ENCODE measurements at places on chromosomes 5 and 9.

DNA sequence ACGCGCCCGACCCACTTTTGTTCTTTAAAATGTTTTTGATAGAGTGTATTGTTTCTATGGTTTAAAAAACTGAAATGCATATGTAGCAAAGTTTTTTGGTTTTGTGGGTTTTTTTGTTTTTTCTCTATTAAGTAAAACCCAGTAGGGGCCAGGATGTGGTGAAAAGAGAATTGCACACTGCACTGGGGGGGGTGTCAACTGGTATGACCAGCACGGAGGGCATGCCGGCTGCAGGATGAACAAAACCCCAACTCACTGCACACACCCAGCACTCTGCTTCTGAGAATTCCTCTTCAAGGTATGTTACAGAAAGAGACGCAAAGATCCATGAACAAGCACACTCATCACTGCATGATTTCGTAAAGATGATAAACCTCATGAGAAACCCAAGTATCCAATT is 75.0 kb downstream of the STK10 start:
- peak; percentile 51 for DNase-seq

DNA sequence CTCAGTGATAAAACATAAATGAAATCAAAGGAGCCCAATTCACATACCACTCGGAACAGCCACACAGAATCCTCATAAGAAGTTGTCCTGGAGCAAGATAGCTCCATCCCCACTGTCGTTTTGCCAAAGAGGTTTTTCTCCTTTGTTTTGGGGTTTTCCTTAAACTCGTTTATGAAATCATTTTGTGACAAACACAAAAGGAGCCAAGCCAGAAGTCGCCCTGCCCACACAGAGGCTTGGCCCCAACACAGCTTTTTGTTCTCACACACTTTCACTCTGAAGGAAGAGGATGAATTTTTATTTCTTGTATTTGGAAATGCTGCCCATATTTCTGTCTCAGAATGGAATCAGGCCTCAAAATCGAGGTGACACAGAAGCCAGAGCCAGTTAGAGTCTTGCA is 113.4 kb downstream of the HSD17B3 start:
- no peak for DNase-seq

- no peak for DNase-seq
These were observed 169.5 kb downstream of the ZNF608 start for GRCh38 chr5:124576848-124577409.

DNA sequence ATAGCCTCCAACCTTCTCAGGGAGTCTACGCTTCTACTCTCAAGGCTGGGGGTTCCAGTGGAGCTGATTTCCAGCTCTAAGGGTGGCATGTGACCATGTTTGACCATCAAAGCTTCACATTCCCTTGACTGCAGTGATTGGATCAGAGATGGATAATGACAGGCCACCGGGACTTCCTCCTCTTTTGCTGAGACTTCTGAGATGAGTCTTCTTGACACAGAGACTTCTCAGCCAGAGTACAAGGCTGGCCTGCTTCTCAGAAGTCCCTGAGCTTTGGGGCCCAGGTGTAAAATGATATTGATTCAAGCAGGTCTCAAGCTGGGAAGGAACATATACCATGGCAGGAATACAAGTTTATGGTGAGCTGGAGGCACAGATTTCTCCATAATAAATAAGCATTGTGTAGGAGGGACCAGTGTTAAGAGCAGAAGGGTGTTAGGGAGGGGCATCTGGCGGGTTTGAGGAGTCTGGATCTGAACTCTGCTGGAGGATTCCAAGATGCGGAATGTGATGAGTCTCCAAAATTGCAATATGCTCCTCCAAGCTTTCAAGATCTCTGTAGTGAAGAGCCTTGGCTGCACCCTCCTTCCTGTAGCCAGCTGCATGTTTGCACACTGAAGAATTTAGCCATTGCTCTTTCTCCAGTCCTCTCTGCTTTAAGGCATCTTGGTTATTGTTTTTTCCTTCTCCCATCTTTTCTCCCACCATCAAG is 41.7 kb upstream of the HSD17B4 start:
- no peak for DNase-seq

- DNase-seq, result no peak
These were observed 89.5 kb downstream of the TLE1 start for GRCh38 chr9:81599837-81600236.

GRCh38 chr5:84304599-84304998 is 80.1 kb downstream of the EDIL3 start:
- DNase-seq, result no peak

DNA sequence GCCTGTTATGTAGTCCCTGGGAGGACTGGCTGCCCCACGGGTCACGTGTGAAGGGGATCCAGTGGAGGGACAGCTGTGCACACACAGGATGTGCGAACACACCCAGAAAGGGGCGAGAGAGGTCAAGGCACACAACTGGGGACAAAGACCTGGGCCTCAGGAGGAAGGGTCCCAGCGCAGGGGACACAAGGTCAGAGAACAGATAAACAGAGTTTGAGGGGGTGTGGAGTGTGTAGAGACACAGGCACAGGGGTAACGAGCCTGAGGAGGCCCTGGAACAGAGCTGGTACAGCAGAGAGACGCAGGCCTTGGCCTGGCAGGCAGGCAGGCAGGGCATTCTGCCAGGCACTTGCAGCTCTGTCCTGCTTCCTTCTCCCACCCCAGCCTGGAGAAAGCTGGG is 14.8 kb upstream of the PSMD5 start:
- no peak for DNase-seq

- no peak for DNase-seq
These were observed 124.9 kb upstream of the ICE1 start for GRCh38 chr5:5297432-5298067.

GRCh38 chr9:5825895-5826622 is 6.9 kb downstream of the ERMP1 start:
- no peak for DNase-seq

GRCh38 chr5:136030252-136030651 is 1.5 kb downstream of the TGFBI start:
- no peak for DNase-seq

DNA sequence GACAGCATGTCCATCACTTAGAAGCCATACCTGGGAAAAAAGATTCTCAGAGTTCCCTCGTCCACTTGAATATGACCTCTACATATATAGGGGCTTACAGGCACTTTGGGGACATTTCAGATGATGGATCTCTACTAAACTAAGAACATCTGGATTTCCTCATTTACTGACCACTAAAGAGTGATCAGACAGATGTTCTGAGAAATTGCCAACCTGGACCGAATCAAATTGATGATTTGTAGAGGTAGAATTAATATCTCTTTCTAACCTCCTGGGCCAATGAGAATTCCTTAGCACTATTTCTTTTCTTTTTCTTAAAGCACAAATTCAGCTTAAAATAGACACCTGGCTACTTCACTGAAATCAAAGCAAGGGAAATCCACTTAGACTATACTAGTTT is 422.7 kb downstream of the MTRR start:
- DNase-seq, result no peak

DNA sequence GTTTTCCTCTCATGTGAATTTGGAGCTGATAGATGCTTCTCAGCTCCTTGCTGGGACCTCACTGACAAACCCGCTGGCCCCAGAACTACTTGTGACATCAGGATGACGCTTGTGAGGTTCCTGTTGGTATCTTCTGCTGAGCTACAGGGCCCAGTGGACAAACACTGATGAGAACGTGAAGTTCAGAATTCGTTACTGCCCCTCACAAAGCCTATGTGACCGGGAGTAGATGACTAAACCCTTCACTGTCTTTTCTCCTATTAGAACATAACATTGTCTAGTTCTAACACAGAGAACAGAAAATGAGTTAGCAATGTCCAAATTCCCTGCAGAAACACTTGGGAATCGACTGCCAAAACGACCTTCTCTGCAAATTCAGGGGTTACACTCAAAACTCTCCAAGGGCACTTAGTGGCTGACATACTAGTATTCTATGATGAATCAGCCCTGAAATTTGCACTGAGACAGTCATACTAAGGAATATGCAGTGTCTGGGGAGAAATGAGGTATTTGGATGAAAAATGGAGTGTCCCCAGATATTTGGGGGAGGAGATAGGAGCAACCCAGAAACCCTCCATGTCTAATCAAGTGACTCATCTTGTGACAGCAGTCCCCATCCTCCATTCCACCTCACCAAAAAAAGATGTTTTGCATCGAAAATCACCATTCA is 143.2 kb upstream of the TRIM32 start:
- no peak for DNase-seq

GRCh38 chr9:128115187-128116103 is 12.1 kb downstream of the PTGES2 start:
- no peak for DNase-seq

DNA sequence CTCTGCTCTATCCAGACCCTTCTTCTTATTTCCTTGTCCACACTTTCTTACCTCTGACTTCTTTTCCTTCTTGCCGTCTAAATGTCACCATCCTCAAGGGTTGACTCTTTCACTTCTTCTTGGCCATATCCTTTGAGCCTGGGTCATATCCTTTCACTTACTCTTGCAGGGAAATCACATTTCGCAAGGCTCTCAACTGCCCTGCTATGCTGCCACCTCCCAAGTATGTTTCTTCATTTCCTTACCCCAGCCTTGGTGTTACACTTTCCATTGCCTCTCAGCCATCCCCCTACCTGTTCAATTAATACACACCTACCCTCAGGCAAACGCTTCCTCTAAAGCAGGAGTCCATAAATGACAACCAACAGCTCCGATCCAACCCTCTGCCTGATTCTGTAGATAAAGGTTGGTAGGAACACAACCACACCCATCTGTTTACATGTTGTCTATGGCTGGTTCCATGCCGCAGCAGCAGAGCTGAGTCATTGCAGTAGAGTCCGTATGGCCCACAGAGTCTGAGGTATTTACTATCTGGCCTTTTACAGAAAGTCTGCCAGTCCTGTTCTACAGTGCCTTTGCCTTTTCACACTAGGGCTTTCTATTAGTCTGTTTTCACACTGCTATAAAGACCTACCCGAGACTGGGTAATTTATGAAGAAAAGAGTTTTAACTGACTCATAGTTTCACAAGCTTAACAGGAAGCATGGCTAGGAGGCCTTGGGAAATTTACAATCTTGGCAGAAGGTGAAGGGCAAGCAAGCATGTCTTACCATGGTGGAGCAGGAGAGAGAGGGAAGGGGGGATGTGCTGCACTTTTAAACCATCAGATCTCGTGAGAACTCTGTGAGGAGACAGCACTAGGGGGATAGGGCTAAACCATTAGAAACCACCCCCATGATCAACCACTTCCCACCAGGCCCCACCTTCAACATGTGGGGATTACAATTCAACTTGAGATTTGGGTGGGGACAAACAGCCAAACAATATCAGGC is 97.9 kb downstream of the SV2C start:
- DNase-seq, result no peak

GRCh38 chr9:93897075-93897970 is 57.8 kb downstream of the BARX1 start:
- no peak for DNase-seq

DNA sequence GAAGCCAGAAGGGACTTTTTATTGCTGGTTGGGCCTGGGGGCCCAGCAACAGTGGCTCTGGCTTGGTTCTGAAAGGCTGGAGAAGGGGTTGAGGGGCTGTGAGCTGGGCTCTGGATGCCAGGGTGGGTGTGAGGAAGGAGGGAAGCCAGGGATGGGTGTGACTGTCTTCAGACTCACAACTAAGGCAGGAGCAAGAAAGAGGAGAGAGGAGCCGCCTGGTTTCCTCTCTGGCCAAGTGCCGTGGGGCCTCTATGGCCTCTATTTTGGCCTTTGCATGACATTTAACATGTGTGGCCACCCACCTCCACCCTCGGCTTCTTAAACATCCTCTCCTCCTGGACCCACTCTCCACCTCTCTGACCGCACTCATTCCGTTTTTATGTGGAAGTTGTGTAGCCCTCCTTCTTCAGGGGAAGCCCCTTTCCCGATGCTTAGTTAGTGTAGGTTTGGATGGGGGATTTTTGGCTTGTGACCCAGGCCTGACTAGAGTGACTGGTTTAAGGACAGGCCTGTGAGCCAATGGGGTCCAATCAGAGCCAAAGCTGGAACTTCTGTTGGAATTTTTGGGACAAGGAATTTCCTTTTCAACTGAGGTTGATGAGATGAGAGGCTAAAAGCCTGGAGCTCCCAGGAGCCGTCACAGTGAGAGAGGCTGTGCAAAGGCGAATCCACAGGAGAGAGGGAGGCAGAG is 517.8 kb downstream of the CCDC171 start:
- no peak for DNase-seq

DNA sequence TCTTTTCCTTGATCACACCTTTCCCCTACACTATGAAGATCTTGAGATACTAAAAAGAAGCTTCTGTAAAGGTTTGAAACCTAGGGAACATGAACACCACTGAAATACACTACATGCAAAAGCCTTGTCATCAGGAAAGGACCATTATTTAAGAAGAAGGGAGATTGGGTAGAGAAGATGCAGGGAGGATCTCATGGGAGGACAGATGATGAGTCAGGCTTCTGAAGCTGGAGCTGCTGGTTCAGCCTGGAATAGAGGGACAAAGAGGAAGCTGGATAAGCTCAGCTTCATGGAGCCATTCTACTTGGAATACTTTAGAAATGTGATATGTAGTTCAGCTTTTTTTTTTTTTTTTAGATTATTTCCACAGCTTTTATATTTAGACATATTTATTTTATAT is 169.8 kb downstream of the MAN2A1 start:
- DNase-seq, result no peak

DNA sequence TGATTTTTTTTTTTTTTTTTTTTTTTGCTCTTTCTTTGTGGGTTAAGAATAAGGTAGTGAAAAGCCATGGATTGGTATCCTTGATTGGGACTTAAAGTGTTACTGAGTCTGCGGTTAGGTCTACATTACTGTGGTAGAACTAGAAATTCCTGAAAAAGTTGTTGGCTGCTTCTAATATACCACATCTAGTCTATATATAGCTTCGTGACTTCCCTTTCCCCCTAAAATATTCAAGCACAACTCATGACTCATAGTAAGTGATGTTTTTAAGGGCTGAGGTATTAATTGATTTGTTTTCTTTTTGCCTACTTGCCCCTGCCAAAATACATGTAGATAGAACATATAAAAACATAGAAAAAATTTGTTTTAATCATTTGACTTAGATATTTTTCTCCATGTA is 247.6 kb downstream of the TMEM232 start:
- DNase-seq, result no peak

DNA sequence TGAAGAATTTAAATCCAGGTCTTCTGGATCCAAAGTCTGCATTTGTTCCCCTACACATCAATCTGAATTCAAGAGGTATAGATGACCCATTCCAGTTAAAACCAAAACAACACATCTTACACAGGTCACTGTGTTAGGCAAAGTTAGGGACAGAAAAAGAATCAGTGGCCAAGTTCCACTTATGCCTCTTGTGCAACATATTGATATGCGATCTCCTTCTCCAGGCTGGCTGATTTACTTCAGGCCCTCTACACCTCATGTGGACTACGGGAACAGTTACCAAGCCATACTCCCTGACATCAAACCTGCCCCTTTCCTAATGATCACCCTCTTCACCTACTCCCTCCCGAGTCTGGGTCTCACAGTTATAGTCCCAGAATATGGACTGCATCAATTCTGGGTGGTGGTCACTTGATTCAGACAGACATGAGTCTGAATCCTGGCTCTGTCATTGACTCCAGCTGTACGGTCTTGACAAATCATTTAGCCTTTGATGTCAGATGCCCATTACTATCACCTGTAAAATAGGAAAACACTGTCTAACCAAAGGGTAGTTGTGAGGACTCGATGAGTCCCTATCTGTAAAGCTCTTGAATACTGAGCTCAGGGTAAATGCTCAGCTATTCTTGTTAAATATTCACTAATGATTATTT is 26.0 kb downstream of the GOLGA1 start:
- DNase-seq, result no peak
